Neuronal stem cell (in vitro differentiated cells): ENCODE measurements at places on chromosomes 1 and 21.

GRCh38 chr1:208154040-208154439 is 90.1 kb downstream of the PLXNA2 start:
- H3K36me3 ChIP-seq, result no peaks in the 10 kb centered on the region
- peaks cover 34% of the 10 kb centered on the region for H3K4me1 ChIP-seq
- no peak for DNase-seq
- H3K27ac ChIP-seq, result no peak overlapping the region
- no peak overlapping the region for H3K4me3 ChIP-seq

DNA sequence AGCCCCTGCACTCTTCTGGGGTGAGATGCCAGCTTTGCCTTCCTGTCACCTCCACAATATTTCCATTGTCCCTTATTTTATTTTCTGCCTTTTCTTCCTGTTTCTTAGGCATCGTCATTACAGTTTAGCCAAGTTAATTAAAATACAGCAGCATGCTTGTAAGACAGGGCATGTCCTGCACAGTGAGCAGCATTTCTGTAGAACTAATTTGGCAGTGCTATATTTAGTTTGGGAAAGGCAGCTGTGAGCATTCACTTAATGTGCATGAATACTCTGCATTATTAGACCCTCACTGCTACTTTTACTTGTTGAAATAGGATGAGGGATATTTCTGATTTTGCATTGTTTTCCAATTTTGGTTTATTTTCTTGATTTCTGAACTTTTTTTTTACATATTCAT is 133.3 kb downstream of the KCNK2 start:
- H3K4me3 ChIP-seq, result no peak overlapping the region
- H3K4me1 ChIP-seq, result no peaks in the 10 kb centered on the region
- H3K36me3 ChIP-seq, result no peaks in the 10 kb centered on the region
- no peaks in the 10 kb centered on the region for H3K27me3 ChIP-seq

DNA sequence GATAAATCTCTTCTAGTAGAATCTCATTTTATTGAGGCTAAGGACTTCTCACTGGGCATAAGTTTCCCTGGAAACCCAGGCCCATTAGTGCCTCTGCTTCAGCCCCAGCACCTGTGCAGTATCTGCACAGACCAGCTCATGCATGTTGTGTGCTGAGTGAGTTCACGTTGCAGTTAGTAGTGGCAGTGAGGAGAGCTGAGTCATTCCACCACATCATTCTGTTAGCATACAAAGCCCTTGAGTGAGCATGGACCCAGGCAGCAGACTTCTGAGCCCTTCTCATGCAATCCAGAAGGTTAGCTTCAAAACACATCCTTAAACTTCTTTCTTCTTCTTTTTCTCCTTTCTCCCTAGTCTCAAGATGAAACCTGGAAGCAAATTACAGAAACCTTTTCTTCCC is 45.8 kb upstream of the NTPCR start:
- peaks cover 4% of the 10 kb centered on the region for H3K4me1 ChIP-seq
- H3K27ac ChIP-seq, result no peak overlapping the region
- no peak overlapping the region for H3K4me3 ChIP-seq
- DNase-seq, result no peak
- H3K36me3 ChIP-seq, result no peaks in the 10 kb centered on the region

GRCh38 chr1:78370779-78371482 is 119.8 kb upstream of the PTGFR start:
- no peaks in the 10 kb centered on the region for H3K4me1 ChIP-seq
- H3K36me3 ChIP-seq, result no peaks in the 10 kb centered on the region
- DNase-seq, result no peak
- H3K27ac ChIP-seq, result no peak overlapping the region

DNA sequence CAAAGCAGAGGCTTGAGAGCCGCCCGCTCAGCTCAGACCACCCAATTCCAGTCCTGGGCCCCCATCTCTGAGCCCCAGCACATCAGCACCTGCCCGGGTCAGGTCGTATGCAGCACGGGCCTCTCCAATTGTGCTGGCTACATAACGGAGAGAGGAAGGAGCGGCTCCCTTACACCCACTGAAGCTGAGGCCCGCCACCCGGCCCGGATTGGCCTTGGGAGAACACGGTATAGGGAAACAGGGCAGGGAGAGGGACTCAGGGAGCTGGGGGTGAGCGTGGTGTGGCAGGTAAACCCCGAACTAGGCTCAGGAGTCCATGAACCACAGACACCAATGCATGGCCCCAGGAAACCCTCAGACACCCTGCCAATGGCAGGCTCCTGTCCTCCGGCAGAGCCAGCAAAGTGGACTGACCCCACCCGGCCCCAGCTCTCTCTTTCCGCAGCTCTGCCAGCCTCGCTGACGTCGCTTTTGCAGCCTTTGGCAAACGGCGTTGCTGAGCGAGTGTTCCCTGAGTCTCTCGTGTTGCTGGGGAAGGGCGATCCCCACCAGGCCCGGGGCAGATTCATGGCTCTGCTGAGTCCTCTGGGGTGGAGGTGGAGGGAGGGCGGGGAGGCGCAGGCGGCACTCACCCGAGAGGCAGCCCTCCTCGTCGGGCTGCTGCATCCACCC is 16.5 kb downstream of the MEGF6 start:
- H3K4me1 ChIP-seq, result peaks cover 47% of the 10 kb centered on the region
- H3K27me3 ChIP-seq, result no peaks in the 10 kb centered on the region
- H3K4me3 ChIP-seq, result no peak overlapping the region
- H3K36me3 ChIP-seq, result no peaks in the 10 kb centered on the region

- H3K4me3 ChIP-seq, result no peak overlapping the region
- H3K4me1 ChIP-seq, result no peaks in the 10 kb centered on the region
- DNase-seq, result no peak
- no peak overlapping the region for H3K27ac ChIP-seq
- peaks cover 4% of the 10 kb centered on the region for H3K36me3 ChIP-seq
- H3K27me3 ChIP-seq, result no peaks in the 10 kb centered on the region
Measured at GRCh38 chr1:10237157-10237539, 26.8 kb downstream of the KIF1B start.

GRCh38 chr1:6651909-6652308 is 27.2 kb downstream of the THAP3 start:
- H3K4me1 ChIP-seq, result no peaks in the 10 kb centered on the region
- no peaks in the 10 kb centered on the region for H3K27me3 ChIP-seq
- no peak overlapping the region for H3K4me3 ChIP-seq

DNA sequence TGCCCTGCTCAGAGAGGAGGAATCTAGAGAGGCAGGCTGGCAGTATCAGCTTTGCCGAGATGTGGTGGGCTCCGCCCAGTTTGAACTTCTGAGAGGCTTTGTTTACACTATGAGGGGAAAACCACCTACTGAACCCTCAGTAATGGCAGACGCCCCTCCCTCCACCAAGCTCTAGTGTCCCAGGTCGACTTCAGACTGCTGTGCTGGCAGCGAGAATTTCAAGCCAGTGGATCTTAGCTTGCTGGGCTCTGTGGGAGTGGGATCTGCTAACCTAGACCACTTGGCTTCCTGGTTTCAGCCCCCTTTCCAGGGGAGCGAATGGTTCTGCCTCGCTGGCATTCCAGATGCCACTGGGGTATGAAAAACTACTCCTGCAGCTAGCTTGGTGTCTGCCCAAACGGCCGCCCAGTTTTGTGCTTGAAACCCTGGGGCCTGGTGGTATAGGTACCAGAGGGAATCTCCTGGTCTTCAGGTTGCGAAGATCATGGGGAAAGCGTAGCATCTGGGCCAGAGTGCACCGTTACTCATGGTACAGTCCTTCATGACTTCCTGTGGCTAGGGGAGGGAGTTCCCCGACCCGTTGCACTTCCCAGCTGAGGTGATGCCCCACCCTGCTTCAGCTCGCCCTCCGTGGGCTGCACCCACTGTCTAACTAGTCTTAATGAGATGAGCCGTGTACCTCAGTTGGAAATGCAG is 43.6 kb downstream of the C21orf91 start:
- no peaks in the 10 kb centered on the region for H3K27me3 ChIP-seq
- H3K4me3 ChIP-seq, result no peak overlapping the region
- no peaks in the 10 kb centered on the region for H3K36me3 ChIP-seq
- no peaks in the 10 kb centered on the region for H3K4me1 ChIP-seq
- DNase-seq, result no peak

- no peaks in the 10 kb centered on the region for H3K36me3 ChIP-seq
- peaks cover 20% of the 10 kb centered on the region for H3K27me3 ChIP-seq
- H3K27ac ChIP-seq, result no peak overlapping the region
- H3K4me3 ChIP-seq, result no peak overlapping the region
- peaks cover 7% of the 10 kb centered on the region for H3K4me1 ChIP-seq
Measured at GRCh38 chr1:115828101-115829022, 12.6 kb downstream of the NHLH2 start.

DNA sequence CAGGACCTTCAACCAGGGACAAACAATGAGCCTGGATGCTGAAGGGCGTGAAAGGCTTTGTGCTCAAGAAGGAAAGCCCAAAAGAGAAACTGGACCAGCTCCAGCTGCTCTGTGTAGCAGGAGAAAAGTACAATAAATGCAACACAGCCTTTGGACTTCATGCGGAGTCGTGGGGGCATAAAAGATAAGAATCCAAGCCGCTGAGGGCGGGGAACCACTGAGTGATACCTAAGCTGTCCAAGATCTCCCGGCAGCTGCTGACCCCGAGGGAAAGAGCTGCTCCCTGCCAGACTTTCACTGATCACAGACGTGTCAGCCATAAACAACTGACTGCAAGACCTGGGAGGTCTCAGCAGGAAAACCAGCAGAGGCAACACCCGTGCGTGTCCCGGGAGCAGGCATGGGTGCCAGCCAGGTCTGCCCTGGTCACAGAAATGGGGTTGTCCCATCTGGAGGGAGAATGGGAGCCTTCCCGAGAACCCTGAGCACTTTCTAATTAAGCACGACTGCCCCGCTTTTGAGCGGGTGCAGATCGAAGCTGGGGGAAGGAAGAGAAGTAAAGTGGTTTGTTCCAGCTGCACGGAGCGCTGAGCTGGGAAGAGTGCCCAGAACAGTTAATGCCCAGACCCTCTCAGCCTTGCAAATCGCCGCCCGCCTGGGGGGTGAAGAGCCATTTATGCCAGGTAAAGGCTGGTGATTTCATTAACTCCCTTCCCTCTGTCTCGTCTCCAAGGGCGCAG is 68.3 kb upstream of the TARDBP start:
- no peak for DNase-seq
- H3K27ac ChIP-seq, result no peak overlapping the region
- no peaks in the 10 kb centered on the region for H3K36me3 ChIP-seq
- H3K4me3 ChIP-seq, result no peak overlapping the region

DNA sequence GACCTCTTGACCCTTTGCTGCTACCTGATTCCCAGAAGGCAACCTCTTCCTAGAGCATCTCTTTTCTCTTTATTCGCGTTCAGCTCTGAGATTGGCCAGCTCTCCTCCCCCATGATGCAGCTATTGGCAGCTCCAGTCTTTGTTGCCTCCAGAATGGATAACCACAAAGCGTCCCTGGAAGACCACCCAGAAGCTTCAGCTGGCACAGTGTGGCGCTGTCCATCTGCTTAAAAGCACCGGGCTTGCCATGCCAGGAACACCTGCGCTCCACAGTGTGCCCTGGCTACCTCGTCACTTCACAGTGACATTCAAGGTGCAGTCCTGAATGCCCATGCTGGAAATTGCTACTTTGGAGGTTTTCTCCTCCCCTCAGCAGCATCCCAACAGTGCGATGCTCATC is 353.9 kb downstream of the LMO4 start:
- peaks cover 4% of the 10 kb centered on the region for H3K4me1 ChIP-seq
- no peaks in the 10 kb centered on the region for H3K27me3 ChIP-seq
- no peak overlapping the region for H3K27ac ChIP-seq

GRCh38 chr1:175157200-175157599 is 35.4 kb downstream of the KIAA0040 start:
- no peak overlapping the region for H3K27ac ChIP-seq
- no peaks in the 10 kb centered on the region for H3K27me3 ChIP-seq
- no peaks in the 10 kb centered on the region for H3K36me3 ChIP-seq
- no peak for DNase-seq
- H3K4me3 ChIP-seq, result no peak overlapping the region
- H3K4me1 ChIP-seq, result peaks cover 8% of the 10 kb centered on the region

DNA sequence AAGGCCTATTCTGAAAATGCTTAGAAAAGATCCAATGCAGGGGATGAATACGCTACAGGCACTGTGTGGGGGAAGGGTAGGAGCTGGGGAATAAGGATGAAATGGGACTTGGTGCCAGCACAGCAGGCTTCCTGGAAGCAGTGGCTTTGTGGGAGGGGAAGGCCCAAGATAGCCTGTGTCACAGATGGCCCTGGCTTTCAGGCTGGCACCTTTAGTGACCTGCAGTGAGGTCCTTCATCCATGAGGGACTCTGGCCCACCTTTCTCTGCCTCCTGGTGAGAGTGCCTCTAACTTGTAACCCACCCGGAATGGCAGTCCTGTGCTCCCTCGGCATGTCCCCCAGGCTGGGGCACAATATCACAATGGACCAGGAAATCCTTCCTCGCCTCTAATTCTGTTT is 919 bp downstream of the CHI3L1 start:
- no peak overlapping the region for H3K4me3 ChIP-seq
- no peak for DNase-seq
- H3K27me3 ChIP-seq, result no peaks in the 10 kb centered on the region
- no peaks in the 10 kb centered on the region for H3K36me3 ChIP-seq

DNA sequence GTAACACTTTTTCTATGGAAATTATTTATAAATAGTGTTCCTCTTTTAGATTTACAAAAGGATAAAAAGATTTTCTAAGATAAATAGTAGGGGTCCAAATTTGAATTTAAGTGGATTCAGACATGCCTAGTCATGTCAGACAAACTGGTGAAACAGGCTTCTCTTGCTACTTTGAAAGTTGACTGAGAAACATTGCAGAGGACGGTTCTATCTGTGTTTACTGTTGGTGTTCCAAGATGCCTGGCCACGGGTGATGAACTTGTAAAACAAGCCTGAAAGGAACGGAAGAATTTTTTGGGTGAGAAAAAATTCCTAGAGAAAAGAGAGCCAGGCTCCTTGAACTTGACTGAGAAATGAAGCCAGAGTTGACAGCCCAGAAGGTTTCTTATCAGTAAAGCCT is 2.2 kb downstream of the KRTAP19-1 start:
- no peaks in the 10 kb centered on the region for H3K27me3 ChIP-seq
- no peak overlapping the region for H3K27ac ChIP-seq
- no peak overlapping the region for H3K4me3 ChIP-seq
- H3K4me1 ChIP-seq, result no peaks in the 10 kb centered on the region
- DNase-seq, result no peak

DNA sequence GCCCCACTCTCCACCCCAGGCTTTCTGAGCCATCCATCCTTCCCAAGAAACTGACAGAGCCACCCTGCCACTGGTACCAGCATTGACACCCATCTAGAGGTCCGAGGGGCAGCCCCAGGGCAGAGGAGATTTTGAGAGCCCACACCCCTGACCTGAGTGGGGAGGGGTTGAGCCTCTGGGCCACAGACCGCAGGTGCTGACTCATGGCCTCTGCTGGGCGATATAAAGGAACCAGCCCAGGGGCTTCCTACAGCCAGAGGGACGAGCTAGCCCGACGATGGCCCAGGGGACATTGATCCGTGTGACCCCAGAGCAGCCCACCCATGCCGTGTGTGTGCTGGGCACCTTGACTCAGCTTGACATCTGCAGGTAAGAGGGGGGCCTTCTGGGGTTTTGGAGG is at the start of gene PADI4:
Gene PADI4, plus strand, starts transcription at position 252 of the 400 bp plus-strand sequence. Its CDS starts 26 bp downstream, at position 278.
- no peaks in the 10 kb centered on the region for H3K4me1 ChIP-seq
- H3K27ac ChIP-seq, result no peak within 1 kb of the TSS
- no peak for DNase-seq
- H3K27me3 ChIP-seq, result no peaks in the 10 kb centered on the region
- no peaks in the 10 kb centered on the region for H3K36me3 ChIP-seq
